ENCODE measurements at places on chromosomes 7 and 10.

- DNase-seq = no peak
Measured at GRCh38 chr7:28069807-28070206, 110.8 kb downstream of the JAZF1 start.

GRCh38 chr10:78579995-78580394 lies 488.8 kb upstream of the ZMIZ1 start:
- no peak for DNase-seq

DNA sequence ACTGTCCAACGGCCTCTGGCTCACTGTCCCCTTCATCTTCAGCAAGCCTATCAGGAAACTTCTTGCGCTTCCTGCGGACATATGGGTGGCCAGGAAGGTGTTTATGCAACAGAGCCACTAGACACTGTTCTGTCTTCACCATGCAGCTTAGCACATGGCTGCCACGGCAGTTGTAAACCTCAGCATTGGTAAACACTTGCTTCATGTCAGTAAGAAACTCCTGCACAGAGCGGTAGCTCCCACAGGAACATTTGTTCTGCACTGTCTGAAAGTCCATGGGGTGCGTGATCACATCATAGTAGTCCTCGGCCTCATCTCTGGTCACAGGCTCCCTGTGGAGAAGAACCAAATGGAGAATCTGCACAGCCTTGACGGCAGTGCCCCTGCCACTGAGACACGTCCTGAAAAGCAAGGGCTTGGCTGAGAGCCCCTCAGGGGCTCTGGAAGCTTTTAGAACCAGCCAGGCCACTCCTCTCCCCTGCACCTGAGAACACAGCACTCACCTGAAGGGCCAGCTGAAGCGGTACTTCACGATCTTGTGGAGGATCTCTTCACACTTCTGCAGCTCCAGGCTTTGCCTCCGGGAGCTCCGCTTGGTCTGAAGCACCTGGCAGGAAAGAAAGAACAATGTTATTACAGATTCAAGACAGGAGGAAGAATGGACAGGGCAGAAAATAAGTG lies 8.8 kb downstream of the FZD9 start:
- no peak for DNase-seq

- DNase-seq = no peak
Measured at GRCh38 chr10:58399410-58399809, 14.2 kb downstream of the TFAM start.

DNA sequence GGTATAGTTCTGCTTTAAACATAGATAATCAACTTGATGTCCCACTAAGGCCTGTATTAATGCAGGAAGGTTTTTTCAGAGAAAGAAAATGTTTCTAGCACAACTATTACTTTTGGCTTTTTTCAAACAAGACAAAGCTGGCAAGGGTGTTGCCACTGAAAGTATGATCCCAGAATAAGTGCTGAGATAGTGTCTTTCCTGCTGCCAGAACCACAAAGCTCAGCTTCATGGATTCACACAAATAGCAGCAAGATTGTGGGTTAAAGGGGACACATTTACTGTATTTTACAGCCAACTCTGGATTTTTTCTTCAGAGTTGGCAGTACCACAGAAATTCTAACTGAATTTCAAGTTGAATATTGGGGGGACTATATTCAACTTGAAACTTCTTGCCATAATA lies 4.3 kb downstream of the NCOA4 start:
- no peak for DNase-seq

DNA sequence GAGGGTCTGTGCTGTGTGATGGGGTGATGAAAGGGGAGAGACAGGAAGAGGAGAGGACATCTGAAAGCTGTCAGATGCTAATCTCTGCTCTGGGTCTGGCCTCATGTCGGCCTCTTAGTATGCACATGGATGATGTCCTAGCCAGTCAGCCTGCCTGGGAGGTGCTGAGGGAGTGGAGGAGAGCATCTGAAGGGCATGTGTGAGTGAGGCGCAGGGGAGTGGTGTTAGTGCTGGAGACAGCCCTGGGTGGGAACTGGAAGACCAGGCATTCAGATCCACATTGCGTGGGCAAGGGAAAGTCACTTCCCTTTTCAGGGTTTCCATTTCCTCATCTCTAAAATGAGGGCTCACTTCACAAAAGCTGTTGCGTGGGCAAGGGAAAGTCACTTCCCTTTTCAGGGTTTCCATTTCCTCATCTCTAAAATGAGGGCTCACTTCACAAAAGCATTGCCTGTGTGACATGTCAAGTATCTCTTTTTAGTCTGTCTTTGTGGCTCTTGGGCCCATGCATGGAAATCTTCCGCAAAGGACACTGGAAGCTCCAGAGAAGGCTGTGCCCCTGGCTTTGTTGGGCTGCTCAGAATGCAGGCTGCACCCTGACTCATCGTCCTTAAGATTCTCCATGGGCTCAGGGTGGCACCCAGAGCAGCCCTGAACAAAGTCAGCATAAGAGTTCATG lies 10.0 kb downstream of the SFTPD start:
- no peak for DNase-seq

- DNase-seq = no peak
Measured at GRCh38 chr10:56831681-56832080, 470.6 kb upstream of the ZWINT start.

DNA sequence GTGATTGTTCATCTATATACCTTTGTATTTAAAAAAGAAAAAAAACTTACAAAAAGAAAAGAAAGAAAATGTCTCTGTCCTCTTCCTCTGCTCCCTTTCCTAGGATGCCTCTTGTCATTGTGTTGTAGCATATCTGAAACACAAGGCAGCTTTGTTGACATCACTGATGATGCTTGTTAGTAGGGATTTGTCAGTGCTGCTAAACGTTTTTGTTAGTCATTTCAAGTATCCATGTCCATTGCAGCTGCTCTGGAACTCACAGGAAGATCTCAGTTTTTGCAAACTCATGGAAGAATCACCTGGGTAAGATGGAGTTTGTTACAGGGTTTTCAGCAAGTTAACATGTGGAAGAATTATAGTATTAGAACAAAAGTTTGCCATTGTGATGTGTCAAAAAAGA lies 123.6 kb downstream of the CCSER2 start:
- no peak for DNase-seq

- no peak for DNase-seq
Measured at GRCh38 chr10:47190802-47191450, 109.1 kb upstream of the GDF10 start.

DNA sequence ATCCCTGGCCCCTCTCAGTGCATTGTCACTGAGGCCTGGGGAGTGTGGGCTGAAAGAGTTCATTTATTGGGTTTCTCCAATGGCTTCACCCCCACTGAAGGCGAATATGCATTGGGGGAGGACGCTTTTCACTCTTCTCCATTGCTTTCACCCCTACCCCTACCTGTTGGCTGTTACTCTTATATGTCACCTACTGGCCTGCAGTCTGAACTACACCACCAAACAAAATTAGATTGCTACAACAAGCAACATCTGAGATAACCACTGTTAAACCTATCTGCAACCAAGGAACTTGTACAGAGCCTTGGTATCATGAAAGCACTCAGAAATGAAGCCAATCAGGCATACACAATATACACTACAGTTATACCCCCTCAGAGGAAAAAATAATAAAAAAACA lies 203.7 kb downstream of the REEP3 start:
- no peak for DNase-seq

DNA sequence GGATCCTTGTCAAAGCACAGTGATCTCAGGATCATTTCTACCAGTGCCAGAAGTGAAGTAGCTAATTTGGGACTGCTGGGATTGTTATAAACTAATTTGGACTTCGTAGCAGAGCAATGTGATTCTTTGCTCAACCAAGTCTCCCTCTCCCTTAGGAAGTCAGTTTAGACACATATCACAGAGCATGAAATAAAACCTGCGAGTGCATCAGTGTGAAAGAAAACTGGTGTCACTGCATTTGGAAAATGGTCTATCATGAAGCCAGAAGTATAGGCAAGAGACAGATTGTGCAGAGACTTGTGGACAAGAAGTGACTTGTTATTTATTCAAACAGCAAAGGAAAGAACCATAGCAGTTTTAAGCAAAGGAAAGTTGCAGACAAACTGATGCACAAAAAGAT lies 560.5 kb upstream of the NRG3 start:
- DNase-seq = no peak

GRCh38 chr7:105102557-105103352 lies 88.8 kb downstream of the KMT2E start:
- no peak for DNase-seq

GRCh38 chr10:70600512-70601395 lies 1.8 kb downstream of the PRF1 start:
- no peak for DNase-seq

DNA sequence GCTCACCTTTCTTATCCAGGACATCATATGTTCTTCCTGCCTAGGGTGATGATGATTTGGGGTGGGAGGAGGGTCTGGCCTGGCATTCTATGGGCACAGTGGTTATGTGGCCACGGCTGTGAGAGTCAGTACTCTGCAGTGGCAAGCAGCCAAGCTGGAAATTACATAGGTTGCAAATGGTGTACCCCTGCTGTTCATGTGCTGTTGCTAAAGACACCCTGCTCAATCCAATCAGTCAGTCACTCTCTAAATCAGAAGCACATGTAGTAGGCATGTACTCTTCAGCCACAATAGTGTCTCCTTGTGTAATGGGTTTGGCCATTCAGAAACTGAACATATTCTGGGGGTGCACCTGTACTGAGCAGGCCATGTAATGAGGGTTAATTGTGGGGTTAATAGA lies 449.1 kb upstream of the ANKRD30A start:
- no peak for DNase-seq

GRCh38 chr7:107318523-107319160 lies 149.8 kb downstream of the HBP1 start:
- no peak for DNase-seq

DNA sequence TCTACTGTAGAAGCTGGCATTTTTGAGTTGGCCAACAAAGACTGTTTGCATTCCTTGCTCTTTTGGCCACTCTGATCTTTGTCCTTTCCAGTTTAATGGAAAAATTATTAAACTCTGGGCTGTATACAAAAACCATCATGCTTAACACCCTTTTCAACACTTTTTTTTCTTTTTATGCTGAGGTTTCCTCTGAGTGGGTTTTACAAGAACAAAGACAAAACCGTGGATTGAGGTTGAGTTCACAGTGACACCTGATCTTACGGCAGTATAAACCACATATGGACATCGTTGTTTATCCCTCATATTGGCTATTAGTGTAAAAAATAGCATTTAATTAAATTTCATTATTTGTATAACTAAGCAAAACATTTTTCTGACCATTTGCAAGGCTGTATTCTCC lies 21.8 kb downstream of the MGAM start:
- DNase-seq = no peak

- no peak for DNase-seq
Measured at GRCh38 chr10:103145860-103146466, 47.1 kb downstream of the NT5C2 start.

DNA sequence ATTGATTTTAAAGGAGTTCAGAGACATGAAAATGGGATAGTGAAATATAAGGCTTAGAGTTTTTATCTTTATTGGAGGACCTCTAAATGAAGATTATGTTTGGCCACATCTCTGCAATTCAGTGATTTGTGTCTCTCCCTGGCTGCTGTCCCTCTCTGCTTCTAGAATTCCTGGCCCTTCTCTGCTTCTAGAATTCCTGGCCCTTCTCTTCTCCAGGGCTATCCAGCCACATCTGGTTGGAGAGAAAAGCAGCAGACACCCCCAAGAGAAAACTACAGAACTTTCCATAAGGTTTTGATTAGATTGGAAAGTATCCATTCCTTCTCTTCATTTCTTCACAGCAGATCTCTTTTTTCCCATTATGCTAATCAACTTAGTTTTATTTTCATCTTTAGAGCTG lies 135.5 kb downstream of the NPY start:
- DNase-seq = no peak

GRCh38 chr10:73083221-73083620 lies 13.4 kb downstream of the P4HA1 start:
- no peak for DNase-seq

GRCh38 chr7:139701908-139702307 lies 75.9 kb downstream of the HIPK2 start:
- no peak for DNase-seq

GRCh38 chr10:17599089-17599488 lies 18.1 kb downstream of the HACD1 start:
- no peak for DNase-seq

DNA sequence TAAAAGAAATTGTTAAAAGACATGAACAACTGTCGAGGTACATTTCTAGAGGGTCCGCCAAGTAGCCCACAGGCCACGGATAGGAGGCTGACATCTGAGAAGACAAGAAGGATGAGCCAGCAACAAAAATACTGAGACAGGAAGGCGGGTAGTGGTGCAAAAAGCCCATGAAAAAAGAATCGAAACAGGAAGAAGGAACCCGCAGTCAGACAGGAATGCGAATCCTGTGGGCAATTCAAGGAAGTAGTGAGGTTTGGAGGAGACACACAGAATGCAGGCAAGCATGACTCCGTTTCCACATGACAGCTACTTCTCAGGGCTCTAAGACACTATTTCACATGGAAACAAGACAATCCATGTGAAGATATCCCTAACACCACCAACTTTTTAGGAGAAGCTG lies 125.2 kb downstream of the DOCK4 start:
- no peak for DNase-seq

DNA sequence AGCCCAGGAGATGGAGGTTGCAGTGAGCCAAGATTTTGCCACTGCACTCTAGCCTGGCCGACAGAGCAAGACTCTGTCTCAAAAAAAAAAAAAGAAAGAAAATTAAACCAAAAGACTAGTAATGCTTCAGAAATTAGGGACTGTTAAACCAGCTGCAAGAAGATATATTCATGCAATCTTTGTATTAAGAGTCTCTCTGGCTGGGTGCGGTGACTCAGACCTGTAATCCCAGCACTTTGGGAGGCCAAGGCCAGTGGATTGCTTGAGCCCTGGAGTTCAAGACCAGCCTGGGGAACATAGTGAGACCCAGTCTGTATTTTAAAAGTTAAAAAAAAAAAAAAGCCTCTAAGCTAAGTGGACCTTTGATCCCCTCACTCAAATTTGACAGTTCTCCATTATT lies 2.5 kb upstream of the HNRNPF start:
- DNase-seq = no peak

DNA sequence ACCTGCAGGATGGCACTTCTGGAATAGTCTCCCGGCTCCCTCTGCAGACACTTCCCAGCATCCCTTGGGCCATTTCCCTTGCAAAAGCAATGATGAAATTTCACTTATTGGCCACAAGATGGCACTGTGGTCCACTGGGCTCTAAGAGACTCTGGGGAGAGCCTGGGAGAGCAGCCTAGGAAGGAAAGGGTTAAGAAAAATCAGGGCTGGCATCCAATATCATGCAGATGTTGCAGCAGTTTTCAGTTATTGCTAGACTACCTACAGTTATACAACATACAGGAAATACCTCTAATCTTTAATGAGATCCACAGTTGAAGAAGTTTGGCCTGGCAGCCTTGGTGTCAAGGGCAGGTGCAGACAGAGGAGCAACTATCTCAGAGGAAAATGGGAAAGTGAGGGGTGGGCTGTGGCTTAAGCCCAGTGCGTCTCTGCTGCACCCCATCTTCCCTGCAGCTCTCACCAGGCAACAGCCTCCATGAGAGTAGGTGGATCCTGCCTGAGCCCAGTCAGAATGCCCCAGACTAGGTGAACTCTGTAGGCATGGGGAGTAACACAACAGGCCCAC lies 100.2 kb upstream of the PRSS58 start:
- no peak for DNase-seq

DNA sequence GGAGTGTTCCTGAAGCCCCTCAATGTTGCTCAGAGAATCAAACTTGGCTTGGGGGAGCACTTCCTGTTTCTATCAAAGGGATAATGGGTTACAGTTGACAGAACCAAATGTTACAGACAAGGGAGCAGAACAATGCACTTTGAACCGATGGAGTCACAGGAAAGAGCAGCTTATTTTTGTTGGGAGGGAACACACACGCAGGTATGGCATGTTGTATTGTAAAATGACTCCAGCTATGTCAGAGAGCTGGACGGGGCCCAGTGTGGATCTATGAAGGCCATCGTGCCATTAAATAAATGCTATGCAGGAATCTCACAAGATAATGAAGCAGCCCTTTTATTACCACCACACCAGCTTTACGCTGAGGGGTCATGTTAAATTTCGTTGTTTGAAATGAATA lies 35.1 kb downstream of the RHOBTB1 start:
- no peak for DNase-seq
